ENCODE measurements at places on chromosomes 3 and 15.

- no peak for DNase-seq
These were observed 69.4 kb downstream of the STAG1 start for GRCh38 chr3:136682740-136683312.

DNA sequence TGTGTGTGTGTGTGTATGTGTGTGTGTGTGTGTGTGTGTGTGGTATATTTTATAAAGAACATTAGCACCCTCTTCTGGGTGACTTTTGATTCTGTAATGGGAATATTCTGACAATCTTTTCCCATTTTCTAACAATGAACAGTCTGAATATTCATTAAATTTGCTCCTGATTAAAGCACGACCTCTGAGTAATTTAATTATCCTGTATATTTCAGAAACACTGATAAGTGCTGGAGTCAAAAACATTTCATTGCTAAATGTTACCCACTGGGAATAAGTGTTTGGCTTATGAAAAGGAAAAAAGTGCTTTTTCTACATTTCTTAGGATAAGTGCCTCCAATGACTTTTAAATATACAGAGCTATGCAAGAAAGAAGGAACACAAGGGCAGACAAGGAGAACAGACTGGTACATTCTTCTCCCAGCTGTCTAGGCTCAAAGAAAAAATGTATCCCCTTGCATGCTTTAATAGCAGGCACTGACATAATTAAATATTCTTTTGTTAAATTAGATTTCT lies 32.3 kb upstream of the SYNPR start:
- DNase-seq: no peak

DNA sequence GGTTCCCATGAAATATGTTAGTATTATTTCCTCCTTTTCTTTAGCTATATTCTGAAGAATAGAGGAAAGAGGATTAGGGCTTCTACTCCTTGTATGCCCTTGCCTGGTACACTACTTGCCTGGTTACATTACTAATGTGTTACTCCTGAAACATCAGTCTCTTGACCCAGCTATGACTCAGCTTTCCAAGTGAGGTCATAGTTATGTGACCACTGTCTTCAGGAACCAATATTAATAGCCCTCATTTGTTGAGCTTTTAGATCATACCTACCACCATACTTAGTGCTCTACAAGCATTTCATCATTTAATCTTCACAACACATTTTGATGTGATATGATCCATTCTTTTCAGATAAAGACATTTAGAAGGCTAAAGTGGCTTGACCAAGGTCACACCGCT lies 60.3 kb downstream of the CMSS1 start:
- no peak for DNase-seq

DNA sequence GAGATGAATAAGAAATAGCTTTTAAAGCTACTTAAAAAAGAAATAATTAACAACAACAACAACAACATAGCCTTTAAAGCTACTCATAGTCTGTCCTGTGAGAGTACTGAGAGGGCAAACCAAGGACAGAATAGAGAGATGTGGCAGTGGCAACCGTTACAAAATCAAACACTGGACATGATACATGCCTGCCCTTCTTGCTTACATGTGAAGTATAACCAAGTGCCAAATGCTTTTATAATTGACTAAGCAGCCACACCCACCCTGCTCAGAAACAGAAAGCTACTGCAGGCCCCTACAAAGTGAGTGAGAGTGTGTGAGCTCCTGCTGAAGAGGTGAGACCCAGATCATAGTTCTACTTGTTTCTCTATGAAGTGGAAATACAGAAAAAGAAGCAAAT lies 38.4 kb downstream of the NDUFB4 start:
- no peak for DNase-seq

DNA sequence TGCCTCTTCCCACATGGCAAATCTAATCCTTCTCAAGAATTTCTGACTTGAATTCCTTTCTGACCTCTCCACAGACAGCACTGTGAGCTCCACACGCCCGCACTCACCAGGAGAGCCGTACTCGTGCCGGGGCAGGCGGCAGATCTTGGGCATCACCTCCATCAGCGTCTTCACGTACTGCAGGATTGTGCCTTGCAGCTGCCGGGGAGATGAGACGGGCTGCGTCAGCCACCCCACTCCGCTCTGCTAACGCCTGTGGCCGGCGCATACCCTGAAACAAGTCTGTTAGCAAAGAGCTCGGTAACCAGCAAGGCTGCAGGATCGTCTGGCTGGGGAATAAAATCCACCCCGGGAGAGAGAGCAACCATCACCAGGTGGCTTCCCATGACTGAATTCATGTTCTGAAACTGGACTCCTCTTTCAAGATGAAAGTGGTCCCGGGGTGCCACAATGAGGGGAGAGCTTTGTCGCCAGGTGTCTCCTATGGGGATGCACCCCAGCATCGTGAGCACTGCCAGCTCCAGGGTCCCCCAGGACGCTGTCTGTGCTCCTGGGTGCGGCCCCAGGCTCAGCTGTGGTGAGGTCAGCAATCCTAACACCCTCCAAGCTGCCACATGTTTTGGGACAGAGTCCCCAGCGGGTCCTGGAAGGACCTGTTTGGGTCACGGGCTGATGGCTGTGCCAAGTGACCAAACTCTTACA lies 43.4 kb downstream of the NIPA2 start:
- DNase-seq: no peak

DNA sequence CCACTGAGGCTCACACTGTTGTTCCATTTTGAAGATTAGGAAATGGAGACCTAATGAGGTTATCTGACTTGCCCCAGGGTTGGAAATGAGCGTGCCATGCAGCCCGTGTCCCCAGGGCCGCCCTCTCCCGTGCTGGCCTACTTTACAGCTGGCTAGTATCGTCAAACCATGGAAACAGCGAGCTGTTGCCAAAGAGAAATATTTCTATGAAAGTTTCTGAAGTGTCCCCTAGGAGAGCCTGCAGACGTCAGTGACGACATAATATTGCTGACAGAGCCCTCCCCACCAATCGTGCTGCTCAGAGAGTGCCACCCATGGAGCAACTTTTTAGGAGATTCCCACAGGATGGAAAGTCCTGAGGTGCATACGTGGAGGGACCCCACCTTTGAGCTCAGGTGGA lies 11.2 kb upstream of the FAM174B start:
- DNase-seq: no peak

DNA sequence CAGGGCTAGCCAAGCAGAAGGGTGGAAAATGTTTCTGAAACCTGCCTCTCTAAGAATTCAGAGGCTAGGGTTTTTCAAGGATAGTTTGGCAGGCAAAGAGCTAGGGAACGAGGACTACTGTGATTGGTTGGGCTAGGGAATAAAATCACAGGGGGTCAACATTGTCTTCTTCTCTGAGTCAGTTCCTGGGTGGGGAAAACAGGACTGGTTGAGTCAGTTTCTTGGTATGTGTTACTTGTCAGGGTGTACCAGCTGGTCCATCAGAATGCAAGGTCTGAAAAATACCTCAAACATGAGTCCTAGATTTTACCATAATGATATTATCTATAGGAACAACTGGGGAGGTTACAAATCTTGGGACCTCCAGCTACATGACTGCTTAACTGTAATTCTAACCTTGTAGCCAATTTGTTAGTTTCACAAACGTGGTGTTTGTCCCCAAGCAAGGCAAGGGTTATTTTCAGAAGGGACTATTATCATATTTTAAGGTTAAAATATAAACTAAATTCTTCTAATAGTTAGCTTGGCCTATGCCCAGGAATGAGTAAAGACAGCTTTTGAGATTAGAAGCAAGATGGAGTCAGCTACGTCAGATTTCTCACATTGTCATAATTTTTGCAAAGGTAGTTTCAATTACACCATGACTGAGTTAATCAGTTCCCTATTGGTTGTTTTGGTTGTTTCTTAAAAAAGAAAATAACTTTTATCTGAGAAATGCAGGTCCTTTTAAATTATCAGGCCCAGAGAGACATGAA lies 231.5 kb downstream of the ALCAM start:
- DNase-seq: no peak

DNA sequence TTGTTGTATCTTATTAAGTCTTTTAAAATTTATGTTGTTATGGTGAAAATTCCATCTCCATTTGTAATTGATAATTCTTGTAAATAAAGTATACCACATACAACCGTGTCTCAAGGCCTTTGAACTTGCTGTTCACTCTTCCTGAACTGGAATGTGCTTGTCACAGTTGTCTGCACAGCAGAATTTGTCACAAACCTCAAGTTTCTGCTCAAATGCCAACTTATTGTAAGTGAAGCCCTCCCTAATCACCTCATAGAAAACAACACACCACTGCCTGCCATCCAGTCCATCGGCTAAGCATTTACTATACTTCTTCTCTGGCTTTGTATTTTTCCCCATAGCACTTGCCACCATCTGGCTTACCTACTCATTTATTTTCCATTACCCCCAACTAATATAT lies 192.3 kb downstream of the THRB start:
- DNase-seq: no peak

GRCh38 chr15:31525988-31526665 lies 199.5 kb downstream of the KLF13 start:
- DNase-seq: no peak

DNA sequence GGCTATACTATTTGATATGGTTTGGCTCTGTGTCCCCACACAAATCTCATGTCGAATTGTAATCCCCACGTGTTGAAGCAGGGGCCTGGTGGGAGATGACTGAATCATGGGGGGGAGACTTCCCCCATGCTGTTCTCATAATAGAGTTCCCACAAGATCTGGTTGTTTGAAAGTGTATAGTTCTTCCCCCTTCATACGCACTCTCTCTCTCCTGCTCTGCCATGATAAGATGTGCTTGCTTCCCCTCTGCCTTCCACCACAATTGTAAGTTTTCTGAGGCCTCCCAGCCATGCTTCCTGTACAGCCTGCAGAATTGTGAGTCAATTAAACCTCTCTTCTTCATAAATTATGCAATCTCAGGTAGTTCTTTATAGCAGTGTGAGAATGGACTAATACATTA lies 290.1 kb upstream of the CHRM5 start:
- no peak for DNase-seq

DNA sequence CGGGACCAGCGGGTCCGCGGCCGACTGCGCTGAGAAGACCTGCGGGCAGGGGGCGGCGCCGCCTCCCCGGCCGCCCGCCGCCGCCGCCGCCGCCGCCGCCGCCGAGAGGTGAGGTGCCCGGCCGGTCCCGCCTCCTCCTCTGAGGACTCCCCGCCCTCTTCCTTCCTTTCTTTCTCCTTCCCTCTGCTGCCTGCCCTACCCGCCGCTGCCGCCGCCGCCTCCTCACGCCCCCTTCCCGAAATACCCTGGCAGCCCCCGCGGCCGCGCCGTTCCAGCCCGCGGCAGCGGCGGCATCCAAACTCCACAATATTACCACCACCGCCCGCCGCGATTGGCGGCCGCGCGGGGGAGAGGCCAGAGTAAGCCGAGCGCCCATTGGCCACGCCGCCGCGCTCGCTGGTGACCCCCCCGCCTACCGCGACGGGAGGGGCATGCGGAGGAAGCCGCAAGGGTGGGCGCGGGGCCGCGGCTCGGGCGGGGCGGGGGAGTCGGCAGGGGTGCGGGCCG lies 61.8 kb upstream of the ANKRD28 start:
- DNase-seq: peak; percentile 87

- no peak for DNase-seq
These were observed 251.3 kb downstream of the THSD4 start for GRCh38 chr15:71366522-71366921.

DNA sequence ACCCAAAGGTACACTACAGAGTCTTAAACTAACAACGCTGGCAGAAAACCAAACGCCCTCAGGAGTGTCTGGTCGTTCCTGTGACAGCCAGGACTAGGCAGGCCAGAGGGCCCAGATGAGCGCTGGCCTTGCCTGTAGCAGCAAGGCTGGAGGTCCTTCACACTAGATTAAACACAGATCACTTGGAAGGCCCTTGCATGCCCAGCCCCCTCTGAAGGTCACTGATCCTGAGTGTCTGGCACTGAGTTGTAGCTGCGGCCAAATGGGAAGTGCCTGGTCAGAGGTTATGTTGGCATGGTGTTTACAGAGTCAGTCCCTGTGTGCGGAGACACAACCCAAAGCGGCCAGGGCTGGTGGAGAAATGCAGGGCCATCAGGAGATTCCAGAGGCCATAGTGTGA lies 58.9 kb downstream of the ZNF621 start:
- DNase-seq: no peak

- DNase-seq: no peak
These were observed 40.0 kb upstream of the FAM3D start for GRCh38 chr3:58706395-58707167.

GRCh38 chr3:57141719-57142410 lies 23.3 kb downstream of the IL17RD start:
- DNase-seq: no peak

DNA sequence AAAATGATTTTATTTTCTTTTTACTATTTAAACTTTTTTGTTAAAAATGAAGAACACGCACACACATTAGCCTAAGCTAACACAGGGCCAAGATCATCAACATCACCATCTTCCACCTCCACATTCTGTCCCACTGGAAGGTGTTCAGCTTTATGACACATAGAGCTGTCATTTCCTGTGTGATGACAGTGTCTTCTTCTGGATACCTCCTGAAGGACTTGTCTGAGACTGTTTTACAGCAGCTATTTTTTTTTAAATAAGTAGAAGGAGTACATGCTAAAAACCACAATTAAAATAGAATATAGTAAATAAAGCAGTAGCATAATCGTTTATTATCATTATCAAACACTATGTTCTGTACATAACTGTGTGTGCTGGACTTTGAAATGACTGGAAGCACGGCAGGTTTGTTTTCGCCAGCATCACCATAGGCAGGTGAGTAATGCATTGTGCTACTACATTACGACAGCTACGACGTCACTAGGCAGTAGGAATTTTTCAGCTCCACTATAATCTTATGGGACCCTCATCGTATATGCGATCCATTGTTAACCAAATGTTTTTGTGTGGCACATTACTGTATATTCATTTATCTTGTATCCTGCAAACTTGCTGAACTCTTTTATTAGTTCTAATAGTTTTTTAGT lies 72.8 kb downstream of the KLF15 start:
- DNase-seq: no peak

GRCh38 chr3:127986803-127987202 lies 65.4 kb upstream of the SEC61A1 start:
- DNase-seq: no peak

- peak; percentile 6 for DNase-seq
These were observed 86.4 kb downstream of the NSMCE3 start for GRCh38 chr15:29183071-29183831.

- DNase-seq: no peak
These were observed 119.5 kb downstream of the STAG1 start for GRCh38 chr3:136632625-136633081.

DNA sequence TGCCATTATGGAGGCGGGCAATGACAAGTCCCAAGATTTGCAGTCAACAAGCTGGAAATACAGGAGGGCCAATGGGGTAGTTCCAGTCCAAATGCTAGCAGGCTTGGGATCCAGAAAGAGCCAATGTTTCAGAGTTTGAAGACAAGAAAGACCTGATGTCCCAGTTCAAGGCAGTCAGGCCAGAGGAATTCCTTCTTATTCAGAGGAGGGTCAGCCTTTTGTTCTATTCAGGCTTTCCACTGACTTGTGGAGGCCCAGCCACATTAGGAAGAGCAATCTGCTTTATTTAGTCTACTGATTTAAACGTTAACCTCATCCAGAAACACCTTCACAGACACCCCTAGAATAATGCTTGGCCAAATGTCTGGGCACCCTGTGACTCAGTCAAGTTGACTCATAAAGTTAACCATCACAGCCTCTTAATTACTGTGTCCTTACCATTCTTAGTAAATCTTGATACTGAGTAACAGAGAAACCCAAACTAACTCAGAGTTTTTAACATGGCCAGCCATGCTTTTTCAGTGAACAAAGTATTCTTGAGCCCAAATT lies 50.9 kb upstream of the NPHP3 start:
- no peak for DNase-seq
